ENCODE measurements at places on chromosomes 1 and 21.
A peak's percentile ranks its signal among the peaks of the same experiment; 100 is the strongest.

GRCh38 chr1:121516234-121516967, 331.6 kb downstream of the SRGAP2C start:
- DNase-seq, result no peak

DNA sequence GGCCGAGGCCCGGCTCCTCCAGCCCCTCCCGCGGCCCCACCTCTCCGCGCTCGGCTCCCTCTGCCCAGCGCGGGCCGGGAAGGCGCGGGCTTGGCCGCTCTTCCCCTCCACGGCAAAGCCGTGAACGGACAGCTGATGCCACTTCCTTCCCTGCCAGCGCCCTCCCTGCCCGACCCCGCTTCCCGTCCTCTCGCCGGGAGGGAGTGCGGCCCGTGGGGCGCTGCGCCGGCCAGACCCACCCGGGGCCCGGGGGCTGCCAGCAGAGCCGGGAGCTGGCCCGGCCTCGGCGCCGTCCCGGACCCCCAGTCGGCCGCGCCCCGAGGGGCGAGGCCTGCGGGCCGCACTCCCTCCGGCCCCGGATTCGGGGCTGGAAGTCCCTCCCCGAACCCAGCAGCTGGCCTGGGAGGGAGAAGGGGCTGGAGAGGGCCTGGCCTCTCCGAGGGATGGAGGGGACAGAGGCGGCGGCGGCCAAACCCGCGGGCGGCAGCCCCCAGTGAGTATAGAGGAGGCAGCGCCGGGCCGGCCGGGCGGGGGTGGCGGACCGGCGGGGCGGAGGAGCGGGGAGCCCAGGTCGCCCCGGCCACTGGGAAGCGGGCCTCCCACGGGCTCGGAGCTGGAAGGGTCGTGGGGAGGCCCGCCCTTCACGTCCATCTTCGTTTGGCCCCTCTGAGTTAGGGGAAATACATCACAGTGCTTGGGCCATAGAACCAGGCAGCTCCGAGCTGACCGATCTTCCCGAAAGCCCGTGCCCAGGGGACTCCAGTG, at the start of gene KIAA1614:
Gene KIAA1614, plus strand, starts transcription at position 97 of the 765 bp plus-strand sequence. Its CDS starts 347 bp downstream, at position 444.
- no peak for DNase-seq

- DNase-seq, result no peak
Observed at GRCh38 chr1:30735668-30736498, 12.5 kb upstream of the MATN1 start.

DNA sequence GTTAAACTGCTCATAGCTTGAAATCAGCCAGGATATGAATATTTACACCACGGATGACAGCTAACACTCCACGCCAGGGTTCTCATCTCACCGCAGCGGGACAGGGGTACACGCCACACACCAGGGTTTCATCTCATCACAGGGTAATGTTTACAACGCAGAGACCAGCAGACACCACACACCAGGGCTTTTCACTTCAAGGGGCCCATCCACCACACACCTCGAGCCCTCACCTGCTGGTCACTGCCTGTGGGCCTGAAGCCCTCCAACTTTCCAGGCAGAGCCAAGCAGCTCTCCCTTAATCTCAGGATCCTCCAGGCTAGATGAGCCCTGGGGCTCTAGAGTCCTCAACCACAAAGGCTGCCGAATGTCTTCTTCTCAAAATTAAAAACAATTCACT, 1.3 kb upstream of the KRTAP10-12 start:
- no peak for DNase-seq

DNA sequence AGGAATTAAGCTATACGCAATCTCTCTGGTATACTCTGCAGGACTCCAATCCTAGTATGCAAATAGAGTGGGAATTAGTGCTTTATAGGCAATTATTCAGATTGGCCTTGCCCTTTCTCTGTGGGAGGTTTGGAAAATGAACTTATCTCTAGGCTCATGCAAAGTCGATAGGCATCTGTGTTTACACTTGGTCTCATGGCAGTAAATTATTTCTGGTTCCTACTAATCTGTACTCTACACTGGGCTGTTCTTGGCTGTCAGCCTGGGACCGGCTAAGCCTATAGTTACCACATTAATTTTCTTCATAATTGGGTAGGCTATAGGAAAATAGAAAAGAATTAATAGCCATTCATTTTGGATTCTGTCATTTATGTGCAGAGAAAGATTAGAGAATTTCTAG, 544.6 kb downstream of the AMY1C start:
- DNase-seq, result peak; percentile 66

GRCh38 chr1:226586650-226587422, 38.3 kb downstream of the STUM start:
- DNase-seq, result no peak

DNA sequence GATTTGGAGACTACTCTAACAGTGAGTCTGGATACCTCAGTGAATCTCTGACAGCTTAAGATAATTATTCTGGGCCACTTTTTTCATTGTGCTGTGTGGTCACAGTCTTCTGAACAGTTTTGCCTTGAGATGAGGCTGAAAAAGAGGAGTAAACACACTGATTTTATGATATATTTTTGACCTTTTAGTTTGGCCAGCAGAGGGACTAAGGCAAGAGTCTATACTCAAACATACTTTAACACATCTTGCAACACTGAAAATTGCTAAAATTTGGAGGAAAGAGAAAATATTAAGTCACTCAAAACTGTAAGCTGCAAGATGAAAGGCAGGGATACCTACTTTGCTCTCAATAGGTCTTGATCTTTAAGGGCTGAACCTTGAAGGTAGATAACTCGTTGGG, 182.7 kb downstream of the KCNT2 start:
- no peak for DNase-seq

- DNase-seq, result no peak
Observed at GRCh38 chr1:226609836-226610455, 61.4 kb downstream of the STUM start.

GRCh38 chr1:78420688-78421087, 70.1 kb upstream of the PTGFR start:
- DNase-seq, result no peak

GRCh38 chr1:209411491-209411929, 172.0 kb upstream of the CAMK1G start:
- no peak for DNase-seq

- peak; percentile 78 for DNase-seq
Observed at GRCh38 chr1:58785442-58786058, 1.7 kb upstream of the JUN start.

- no peak for DNase-seq
Observed at GRCh38 chr1:22236166-22236565, 93.3 kb upstream of the WNT4 start.

- no peak for DNase-seq
Observed at GRCh38 chr1:212601524-212601923, 7.0 kb upstream of the ATF3 start.

- no peak for DNase-seq
Observed at GRCh38 chr1:204017032-204017431, 55.9 kb upstream of the SOX13 start.

GRCh38 chr1:244952940-244953339, 88.6 kb upstream of the HNRNPU start:
- DNase-seq, result no peak

DNA sequence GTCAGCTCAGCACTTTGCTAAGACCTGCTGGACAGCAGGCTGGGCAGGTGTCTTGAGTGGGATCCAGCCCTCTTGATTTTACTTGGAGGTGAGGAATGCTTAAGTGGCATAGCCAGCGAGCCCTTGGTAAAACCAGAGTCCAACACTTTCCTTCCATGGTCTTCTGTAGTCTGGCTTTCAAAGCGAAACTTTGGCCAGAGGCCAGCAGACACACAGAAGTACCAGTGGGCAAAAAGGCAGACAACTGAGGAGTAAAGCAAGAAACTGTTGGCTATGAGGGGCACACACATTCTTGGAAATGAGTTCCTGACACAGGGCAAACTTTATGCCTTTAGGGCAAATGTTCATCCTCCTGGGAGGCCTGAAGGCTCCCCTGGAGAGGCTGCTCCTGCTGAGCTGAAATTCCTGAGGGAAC, 281.0 kb upstream of the POU3F1 start:
- DNase-seq, result no peak

DNA sequence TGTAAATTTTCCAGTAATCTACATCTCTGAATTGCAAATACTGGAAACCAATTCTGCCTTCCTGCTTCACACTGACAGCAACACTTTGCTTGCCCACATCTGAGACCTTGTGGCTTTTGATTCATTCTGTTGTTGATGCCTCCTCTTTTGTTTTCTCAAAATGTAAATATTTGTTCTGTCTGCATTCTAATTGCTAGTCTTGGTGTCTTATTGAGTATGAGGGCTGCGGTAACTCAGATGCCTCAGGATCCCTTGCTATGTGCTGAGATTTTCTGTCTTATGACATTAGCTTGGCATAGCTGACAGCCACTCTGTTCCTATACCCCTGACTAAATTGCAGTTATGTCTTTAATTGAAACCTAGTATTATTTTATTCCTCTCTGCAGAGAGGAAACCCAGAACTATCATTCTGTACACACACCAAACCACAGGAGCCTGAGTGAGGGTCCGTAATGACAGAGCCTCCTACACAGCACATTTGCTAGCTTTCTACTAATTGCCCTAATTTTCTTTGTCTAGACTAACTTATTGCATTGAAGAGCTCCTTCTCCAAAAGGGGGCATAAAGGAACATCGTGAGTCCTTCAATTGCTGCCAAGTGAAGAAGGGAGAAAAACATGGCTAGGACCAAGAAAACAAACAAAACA, 72.1 kb downstream of the GREM2 start:
- no peak for DNase-seq

- DNase-seq, result no peak
Observed at GRCh38 chr21:29473808-29474207, 175.1 kb downstream of the BACH1 start.

GRCh38 chr1:28796352-28797211, 15.4 kb upstream of the OPRD1 start:
- DNase-seq, result peak; percentile 9

DNA sequence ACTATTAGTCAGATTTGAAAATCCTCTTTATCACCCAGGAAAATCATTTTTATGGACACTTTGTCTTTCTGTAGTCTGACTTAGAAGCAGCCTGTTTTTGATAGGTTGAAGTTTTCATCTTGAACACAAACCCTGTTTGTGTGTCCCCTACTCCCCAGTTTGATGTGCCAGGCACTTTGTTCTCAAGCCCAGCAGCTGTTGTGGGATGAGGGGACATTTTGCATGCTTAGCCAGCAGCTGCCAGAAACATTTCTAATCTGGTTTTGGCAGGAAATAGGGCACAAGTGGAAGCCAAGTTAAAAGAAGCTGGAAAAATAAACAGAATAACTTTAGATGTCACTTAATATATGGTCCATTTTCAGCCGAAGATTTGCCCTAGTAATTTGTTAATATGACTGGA, 29.9 kb downstream of the ACTN2 start:
- DNase-seq, result no peak

DNA sequence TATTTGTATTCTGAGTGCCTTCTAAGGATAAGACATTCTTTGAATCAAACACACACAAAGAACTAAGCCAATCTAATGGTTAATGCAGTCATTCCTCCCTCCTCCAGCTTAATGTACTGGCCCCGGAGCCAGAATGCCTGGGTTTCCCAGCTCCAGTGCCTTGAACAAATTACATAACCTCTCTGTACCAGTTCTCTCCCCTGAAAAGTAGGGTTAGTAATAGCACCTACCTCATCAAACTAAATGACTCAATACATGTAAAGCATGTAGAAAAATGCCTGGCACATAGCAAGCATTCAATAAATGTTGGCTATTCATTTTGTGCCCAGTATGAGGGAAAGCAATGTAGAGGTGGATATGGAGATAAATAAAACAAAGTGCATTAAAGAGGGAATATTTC, 14.0 kb downstream of the C1orf52 start:
- no peak for DNase-seq

GRCh38 chr1:101079341-101079740, 53.8 kb upstream of the DPH5 start:
- no peak for DNase-seq

DNA sequence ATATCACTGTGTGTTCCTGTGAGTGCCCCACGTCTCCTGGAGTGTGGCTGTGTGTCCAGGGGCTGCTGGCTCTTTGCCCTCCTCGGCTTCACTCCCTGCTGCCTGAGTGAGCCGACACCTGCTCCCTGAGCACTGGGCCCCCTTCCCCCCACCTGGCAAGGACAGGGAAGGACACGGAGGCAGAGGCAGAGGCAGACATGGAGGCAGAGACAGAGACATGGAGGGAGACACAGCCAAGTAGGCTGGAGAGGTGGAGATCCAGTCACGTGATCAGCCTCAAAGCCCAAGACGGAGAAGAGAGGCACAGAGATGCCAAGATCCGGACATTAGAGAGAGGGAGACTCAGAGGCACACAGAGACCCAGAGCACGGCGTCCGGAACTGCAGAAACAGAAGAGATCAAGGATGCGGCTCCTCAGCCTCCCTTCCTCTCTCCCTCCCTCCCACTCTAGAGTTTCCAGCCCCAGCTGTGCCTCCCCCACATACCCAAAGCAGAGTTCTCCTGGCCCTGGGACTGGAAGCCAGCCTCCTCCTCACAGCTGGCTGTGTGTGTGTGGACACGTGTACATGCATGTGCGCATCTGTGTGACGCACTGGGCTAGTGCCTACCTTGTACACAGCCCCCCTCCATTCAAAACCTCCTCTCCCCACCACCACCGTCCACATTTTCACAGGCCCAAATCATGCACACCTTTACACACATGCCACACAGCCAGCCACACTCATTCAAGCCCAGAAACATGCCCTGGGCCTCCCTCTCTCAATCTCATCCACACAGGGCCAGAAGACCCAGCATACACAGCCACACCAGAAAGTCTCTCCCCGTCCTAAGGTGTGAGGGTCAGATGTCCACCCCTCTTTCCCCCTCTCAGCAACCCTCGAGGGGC, 39.1 kb upstream of the WASF2 start:
- peak; percentile 38 for DNase-seq

- DNase-seq, result no peak
Observed at GRCh38 chr1:98967122-98967521, 37.5 kb downstream of the PLPPR5 start.

DNA sequence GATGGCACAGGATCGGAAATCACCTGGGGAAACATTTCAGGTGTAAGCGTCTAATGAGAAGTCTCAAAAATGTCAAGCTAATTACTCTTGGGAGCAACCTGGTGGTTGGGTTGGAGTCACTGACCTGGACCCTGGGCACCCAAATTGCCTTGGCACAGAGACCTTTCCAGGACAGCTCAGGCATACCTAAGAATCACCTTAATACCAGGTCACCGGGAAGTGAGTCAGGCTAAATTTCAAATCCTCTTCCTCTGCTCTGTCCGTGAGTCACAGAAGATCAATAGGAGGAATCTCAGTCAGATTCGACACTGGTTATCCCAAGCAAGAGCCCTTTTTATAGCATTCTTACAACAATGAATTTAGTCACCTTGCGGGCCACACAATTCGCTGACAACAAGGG, 179.6 kb upstream of the CAMK1G start:
- DNase-seq, result no peak

DNA sequence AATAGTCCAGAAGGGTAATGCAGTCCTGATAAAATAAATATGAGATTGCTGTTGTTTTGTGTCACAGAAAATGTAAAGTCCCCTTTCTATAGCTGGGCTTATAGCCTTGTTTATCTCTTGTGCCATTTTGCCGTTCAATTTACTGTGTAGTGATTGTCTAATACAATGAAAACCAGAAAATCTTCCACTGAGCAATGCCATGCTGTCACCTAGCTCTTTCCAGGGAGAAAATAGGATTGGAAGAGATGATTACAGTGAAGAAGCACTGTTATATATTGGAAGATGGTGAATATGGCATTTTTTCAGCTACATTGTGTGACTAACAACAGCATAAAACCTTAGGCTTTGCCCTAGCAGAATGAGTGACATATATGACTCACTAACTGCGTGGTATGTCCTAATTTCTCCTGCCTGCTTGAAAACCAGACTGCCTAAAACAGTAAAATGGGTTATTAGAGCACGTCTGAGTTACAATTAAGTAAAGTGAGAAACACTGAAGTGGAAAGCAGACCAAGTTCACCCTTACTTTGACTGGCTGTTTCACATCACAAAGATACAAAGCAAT, 332.4 kb upstream of the ZP4 start:
- DNase-seq, result no peak

GRCh38 chr1:154695985-154696384, 88.0 kb upstream of the ADAR start:
- DNase-seq, result peak; percentile 18

Measured in NCI-H526 (cell line).